ENCODE measurements at places on chromosomes 12 and 14.
A peak's percentile ranks its signal among the peaks of the same experiment; 100 is the strongest.

DNA sequence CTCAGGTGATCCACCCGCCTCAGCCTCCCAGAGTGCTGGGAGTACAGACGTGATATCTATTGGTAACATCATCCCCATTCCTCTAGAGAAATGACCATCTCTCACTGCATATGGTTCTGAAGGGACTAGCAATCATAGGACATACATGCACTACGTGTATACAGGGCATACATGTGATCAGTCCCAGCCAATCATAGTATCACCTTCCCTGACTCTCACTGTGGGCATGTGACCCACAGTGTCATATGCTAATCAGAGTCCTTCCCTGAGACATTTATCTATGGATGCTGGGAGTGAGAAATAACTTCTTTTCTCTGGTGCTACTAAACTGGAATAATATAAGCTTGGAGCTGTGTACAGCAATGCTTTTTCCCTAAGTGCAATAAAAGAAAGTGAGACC, 12.1 kb upstream of the FBXW8 start:
- DNase-seq, result no peak

DNA sequence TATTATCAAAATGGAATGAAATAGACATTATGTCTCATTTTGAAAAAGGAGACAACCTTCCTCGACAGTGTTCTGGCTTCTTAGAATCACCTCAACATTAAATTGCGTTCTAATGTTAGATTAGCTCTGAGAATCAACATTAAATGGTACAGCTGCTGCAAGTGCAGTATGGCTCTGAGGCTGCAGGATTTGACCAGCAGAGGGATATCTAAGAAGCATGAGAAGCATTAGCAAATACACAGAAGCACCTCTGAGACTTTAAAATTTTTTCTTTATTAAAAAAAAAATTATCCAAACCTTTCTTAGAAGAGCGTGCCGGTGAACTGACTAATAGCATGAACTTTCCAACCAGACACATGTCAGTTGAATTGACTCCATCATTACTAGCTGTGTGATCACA, 253.4 kb upstream of the LRIG3 start:
- DNase-seq, result no peak

DNA sequence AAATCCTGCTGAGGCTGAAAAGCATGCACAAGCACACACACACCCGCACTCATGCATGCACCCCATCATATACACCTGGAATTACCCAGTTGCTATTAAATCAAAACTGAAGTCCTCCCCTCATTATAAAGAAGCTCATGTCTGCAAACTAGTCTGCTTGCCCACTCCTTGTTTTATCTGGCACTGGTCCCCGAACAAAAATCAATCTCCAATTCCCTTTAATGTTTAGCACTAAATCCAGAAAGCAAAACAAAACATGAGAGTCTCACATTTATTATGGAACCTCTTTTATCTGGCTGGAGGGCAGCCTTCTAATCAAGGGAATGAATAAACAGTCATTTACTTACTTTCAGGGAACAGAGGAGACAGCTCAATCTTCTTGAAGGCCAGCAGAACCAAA, 1093.4 kb upstream of the FLRT2 start:
- DNase-seq, result no peak

DNA sequence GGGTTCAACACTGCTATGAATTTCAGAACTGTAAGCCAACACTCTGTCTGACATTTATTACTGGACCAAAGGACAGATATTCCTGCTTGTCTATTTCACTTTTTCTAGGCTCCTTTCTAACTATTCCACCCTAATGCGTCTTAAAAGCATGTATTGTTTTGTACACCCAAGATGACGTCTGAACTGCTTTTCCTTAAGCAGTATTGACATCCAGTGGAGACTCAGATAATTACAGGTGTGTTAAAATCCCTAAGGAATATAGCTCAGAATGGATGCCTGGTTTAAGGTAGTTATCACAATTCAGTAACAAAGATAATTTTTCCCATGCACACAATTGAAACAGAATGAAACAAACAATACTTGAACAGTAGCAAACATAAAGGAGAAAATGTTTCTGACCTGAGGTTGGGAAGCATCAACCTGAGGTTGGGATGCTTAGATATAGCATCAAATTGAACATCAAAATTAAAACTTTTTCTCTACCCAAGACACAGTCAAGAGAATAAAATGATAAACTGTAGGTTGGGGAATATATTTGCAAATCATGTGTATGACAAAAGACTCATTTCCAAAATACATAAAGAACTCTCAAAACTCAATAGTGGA, 93.7 kb upstream of the PTPRR start:
- DNase-seq, result no peak

DNA sequence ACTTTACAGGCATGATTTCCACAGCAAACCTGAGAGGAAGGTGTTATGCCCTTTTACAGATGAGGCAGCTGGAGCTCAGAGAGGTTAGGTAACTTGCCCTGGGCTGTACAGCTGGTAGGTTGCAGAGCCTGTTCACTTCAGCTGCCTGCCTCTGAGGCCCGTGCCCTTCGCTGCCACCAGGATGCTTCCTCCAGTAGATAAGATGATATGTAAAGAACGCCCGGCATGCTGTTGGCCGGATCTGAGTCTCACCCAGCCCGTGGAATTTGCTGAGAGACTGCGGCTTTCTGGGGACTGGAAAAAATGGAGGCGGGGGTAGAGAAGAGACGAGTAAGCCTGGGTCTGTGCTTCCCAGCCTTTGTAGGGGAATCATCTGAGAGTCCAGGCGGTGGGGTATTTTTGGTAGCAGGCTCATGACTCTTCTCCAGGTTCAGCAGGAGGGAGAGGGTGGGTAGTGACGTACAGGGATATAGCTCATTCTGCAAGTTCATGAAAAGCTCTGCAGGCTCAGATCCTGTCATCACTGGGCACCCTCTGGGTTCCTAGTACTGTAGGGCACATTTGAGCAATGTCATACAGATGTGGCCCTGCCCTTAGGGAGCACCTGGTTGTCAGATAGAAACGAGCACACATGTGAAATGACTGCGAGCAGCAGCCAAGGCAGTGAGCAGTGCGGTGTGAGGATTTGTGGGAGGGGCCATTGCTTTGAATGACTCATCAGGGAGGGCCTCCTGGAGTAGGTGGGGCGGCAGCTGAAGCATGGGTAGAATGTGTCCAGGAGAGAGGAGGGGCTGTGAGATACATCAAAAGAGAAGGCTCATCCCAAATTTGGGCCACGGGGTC, 159.4 kb downstream of the TSPAN9 start:
- DNase-seq, result no peak

DNA sequence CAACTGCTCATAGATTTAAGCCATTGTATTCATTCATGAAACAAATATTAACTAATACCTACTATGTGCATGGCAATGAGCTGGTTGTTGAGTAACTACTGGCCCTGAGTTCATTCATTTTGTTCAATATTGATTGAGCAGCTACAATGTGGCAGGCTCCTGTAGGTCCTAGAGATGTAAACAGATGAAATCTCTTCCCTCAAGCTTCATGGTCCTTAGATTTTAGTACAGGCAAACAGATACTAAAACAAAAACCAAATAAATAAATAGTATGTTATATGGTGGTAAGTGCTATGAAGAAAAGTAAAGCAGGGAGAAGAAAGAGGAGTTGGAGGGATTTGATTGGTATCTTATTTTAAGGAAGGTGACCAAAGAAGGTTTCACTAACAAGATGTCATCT, 77.8 kb downstream of the RERG start:
- no peak for DNase-seq

- no peak for DNase-seq
Measured at GRCh38 chr14:29425705-29426482, 501.8 kb downstream of the PRKD1 start.

DNA sequence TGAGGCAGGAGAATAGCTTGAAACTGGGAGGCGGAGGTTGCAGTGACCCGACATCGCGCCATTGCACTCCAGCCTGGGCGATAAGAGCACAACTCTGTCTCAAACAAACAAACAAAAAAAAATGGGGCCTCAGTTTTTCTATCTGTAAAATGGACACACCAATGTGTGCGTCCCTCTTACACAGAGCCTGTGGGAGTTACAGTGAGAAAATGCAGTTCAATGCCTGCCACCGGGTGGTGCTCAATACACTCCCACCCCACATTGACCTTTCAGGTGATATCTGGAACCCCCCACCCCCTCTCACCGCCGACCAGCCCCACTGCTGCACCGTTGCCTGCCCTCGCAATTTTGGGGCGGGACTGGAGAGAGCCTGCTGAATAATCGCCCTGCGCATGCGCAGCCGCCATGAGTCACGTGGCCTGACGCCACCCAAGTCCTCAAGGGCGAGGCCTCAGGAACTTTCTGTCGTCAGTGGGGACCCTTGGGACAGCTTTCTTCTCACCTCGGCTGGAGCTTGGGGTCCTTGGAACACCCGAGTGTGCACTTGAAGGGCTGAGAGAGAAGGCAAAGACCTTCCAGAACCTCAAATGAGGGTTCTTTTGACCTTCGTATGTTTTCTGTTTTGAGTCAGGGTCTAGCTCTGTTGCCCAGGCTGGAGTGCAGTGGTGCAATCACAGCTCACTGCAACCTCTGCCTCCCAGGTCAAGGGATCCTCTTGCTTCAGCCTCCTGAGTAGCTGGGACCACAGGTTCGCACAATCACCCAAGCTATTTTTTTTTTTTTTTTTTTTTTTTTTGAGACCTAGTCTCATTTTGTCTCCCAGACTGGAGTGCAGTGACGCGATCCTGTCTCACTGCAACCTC, 14.6 kb upstream of the CABP1 start:
- no peak for DNase-seq

- DNase-seq, result no peak
Measured at GRCh38 chr14:31549817-31550216, 11.4 kb upstream of the NUBPL start.

- DNase-seq, result peak; percentile 5
Measured at GRCh38 chr12:16385782-16386646, 38.6 kb downstream of the MGST1 start.

- no peak for DNase-seq
Measured at GRCh38 chr14:55146425-55146824, 17.4 kb downstream of the LGALS3 start.

GRCh38 chr12:108729612-108730364, 1.5 kb downstream of the CORO1C start:
- DNase-seq, result no peak

DNA sequence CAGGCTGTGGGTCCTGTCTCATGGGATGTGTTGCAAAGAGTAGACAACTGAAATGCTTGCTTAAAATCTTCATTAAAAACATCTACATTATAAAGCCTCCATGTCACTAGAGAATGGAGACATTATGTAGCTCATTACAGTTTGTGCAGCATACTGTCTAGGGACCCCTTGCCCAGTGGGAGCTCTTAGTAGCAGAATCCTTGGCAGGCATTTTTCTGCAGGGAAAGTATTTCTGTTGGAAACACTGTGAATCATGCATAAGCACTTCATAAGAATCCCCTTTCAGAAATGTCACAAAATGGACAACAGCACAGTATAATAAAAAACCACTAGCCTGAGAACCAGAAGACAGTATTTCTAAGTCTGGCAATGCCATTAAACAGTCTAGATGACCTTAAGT, 174.3 kb downstream of the MGAT4C start:
- no peak for DNase-seq

- no peak for DNase-seq
Measured at GRCh38 chr12:21912318-21912717, 28.9 kb downstream of the ABCC9 start.

DNA sequence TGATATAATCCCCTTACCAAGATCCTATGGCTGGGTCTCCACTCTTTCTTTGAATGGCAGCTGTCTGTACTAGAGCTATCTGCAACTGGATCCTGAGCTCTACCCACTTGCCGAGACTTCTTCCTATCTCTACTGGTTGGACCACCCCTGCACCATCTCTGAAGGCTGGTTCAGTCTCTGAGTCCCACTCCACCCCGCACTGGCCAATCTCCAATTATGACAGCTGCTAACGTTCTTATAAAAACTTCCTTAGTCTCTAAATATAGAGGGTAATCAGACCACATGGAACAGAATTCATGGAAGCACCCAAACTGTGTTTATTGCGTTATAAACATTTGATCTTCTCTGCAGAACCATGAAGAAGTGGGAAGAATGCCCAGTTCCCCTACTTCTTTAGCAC, 186.6 kb upstream of the EEA1 start:
- DNase-seq, result no peak

DNA sequence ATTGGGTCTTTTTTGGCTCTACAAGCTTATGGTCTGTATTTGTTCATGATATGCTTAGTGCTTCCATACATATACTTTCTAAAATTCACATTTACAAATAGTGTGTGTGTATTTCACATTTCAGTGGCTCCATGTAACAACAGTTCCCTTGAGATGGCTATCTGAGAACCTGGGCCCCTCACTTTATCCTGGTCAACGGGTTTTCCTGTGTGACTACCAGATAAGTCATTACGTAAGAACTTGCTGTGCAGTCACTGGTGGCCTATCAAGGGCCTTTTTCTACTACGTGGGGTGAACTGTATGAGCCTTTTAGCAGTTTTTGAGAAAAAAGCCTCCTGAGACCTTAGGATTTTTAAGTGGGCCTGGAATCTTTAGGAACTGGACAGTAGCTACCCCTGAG, 454.1 kb downstream of the PCNX1 start:
- DNase-seq, result no peak

DNA sequence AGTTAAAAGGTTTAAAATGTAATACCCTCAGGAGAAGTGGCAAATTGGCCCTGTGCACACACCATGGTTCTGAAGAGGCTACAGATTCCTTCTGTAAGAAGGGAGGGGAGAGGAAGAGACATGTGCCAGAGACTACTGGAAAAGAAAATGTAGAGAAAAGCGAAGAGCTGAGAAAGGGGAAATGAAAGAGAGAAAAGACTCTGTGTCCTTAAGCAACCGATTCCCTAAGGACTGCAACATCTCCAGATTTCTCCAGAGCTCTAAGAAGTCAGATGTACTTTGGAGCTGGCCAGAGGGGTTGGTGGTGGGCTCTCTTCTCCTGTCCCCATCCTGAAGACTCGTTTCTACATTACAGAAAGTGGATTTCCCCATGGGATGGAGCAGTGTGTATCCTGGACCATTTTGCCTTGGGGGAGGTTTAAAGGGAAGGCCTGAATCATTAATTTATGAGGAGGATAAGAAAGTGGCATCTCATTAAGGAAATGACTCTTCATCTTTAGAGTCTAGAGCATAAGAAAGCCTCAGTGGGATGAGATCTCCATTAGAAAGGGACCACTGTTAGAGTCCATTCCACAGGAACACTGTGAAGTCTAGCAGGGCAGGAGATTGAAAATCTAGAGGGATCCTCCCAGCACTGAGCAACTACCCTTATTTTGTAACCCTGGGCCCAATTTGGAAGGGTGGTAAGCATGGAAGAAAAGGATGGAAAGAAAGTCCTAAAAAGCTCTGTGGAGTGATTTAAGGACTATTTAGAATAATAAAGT, 45.5 kb upstream of the FUT8 start:
- no peak for DNase-seq
